ENCODE measurements at places on chromosomes 13 and 19.

DNA sequence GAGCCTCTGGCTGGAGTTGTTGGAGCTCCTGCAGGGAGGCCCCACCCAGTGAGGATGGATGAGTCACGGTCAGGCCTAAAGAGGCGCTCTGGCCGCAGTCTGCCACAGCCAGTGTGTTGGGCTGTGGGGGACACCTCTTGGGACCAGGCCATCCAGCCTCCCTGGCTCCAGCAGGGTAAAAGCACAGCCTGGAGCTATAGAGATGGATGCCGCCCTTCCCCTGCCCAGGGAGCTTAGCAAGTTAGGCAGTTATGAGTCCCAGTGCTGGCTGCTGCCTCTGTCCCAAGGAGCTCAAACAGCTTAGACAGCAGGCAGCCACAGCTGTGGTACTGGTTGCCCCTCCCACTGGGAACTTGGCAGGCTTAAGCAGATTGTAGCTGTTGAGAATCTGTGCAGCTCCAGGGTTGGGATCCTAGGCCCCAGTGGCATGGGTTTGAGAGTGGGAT is 100.9 kb downstream of the NDFIP2 start:
- peak; percentile 52 for DNase-seq

DNA sequence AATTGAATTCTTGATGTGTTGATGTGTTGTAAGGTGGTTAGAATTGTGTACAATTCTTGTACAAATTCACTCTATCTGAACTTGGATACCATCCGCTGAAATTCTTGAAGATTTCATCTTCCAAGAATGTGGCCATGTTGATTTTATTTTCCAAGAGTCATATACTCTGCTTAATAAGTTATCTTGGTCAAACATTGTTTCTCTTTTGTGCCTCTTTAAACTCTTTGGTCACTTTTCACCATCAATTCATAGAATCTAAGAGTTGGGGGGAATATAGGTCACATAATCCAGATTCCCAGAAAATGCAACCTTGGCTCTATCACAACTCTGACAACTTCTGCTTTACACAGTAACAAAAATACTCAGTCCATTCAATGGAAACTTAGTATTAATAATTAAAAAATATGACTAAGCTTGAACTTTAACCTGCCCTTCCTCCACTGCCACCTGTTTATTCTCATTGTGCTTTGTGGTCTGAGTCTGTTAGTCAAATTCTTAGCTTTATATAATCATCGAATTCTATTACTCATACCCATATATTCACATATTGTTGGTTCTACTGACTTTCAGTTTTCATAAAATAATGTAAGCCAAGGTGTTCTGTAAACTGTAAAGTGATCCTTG is 373.2 kb downstream of the LMO7 start:
- DNase-seq: no peak

- no peak for DNase-seq
Observed at GRCh38 chr19:43681821-43682220, 11.9 kb upstream of the PLAUR start.

DNA sequence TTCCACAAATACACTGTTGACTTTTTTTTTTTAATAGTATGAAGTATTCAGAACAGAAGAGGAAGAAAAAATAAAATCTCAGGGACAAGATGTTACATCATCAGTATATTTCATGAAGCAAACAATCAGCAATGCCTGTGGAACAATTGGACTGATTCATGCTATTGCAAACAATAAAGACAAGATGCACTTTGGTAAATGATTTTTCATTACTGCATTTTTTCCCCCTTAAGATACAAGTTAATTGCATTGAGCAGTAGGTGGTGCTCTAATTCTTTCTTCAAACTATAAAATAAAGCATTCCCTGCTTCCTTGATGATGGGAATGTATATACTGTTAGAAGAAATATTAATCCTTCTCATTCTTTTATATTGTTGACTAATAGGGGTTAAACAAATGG is 17.1 kb downstream of the UCHL3 start:
- no peak for DNase-seq

- no peak for DNase-seq
Observed at GRCh38 chr13:67235265-67235664, 5.1 kb upstream of the PCDH9 start.

- no peak for DNase-seq
Observed at GRCh38 chr13:25775986-25776385, 275.8 kb downstream of the SHISA2 start.

- DNase-seq: no peak
Observed at GRCh38 chr13:50156561-50157127, 141.4 kb downstream of the KCNRG start.

DNA sequence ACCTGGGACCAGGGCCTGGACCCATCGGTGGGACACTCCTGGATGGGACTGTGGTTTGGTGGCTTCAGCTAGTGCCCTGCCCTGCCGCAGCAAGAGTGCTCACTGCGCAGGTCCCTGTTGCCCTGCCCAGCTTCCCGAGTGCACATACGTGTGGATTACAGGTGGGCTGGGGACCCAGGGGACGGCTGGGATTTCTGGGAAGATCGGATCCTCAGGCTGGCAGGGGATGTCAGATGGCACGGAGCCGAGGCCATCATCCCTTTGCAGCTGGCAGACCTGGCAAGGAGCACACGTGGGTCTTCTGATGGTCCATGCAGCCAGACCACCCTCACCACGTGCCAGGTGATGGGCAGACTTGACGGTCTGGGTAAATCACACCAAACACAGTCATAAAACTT is 69.3 kb downstream of the CHST8 start:
- no peak for DNase-seq

GRCh38 chr19:53007606-53008005 is 6.1 kb upstream of the ERVV-1 start:
- peak; percentile 44 for DNase-seq

GRCh38 chr19:39196860-39197562 is at the start of gene NCCRP1:
Gene NCCRP1, plus strand, starts transcription at chr19:39196964. Its CDS starts 19 bp downstream, at chr19:39196983.
- DNase-seq: no peak

DNA sequence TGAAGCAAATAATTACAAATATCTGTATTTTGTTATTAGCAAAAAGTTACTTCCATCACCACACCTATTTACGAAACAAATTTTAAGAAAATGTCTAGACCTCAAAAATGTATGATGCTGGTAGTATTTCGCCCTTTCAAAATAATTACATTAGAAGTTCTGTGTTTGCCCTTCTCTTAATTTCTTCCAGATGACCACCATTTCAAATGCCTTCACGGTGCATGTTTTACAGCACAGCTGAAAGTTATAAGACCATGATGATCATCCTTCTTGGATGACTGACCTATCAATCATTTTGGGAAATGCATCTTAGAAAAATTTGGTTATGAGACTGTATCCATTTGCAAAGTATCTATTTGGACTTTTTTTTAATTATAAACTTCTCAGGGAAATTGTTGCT is 390.8 kb downstream of the SLITRK6 start:
- DNase-seq: no peak

Data from ELF-1 (cell line).